ENCODE measurements at places on chromosomes 3 and 15. TPM values are rescaled to one million over a fixed set of nuclear protein-coding genes. Genes with fewer than 3 reads are reported as not detected.

The TMEM158 gene
- 0.65 TPM for total RNA-seq

The PML gene
- 22.9 TPM for total RNA-seq

The CHRM5 gene
- total RNA-seq, result not detected

The SLC28A1 gene
- total RNA-seq, result not detected

The CIDEC gene
- not detected for total RNA-seq

All from articular chondrocyte of knee joint (primary cell).